Cardiac septum (tissue), 1 donor: ENCODE measurements at places on chromosomes 7 and 10. TPM values are rescaled to one million over a fixed set of nuclear protein-coding genes. Genes with fewer than 3 reads are reported as not detected.

Gene NPFFR1
- not detected for total RNA-seq

GRCh38 chr10:23439452-23439960 is 631 bp downstream of the OTUD1 start:
- DNase-seq: no peak

Gene VIM
- total RNA-seq: 368 TPM

Gene STYXL1
- 16.1 TPM for total RNA-seq

Gene TFEC
- total RNA-seq: 1.6 TPM

DNA sequence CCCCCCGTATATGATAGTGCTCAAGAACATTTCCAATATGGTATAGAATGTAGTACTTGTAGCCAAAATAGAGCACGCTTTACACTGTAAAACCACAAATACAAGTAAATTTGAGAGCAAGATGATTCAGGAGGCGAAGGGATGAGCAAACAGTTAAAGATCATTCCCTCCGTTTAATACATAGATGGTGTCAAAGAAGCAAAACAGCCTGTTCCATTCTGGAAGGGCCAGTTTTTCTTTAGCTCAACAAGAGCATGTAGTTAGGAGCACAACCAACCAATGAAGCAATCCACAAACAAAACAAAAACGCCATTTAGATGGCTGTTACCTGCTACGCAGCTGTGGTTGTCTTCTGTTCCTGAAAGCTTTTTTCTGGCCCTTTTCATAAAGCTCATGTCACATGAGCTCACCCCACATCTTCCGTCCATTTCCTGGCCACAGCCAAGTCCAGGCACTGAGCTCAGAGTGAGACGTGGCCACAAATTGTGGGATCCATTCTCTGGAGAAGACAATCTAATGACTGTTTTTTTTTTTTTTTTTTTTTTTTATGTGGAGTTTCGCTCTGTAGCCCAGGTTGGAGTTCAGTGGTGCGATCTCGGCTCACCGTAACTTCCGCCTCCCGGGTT is 185.6 kb downstream of the FANK1 start:
- DNase-seq: no peak

Gene MBL2
- not detected for total RNA-seq

- no peak for DNase-seq
Observed at GRCh38 chr10:6669269-6669859, 89.3 kb upstream of the PRKCQ start.

Gene ANKRD2
- 138 TPM for total RNA-seq

DNA sequence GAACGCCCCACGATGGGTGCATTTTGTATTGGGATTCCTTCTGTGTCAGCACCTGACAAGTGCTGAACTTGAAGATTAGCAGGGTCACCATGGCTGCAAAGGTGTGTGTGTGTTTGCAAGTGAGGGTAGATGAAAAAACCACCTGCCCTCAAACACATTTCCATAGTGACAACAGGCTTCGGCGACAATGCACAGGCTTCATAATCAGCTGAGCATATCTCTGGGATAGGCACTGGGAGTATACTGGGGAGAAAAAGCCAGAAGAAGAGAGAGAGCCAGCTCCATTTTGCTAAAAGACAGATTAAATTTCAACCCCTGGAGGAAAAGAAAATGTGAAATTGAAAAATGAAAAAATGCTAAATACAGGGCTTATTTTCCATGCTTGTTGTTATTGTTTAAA is 656.1 kb downstream of the INHBA start:
- no peak for DNase-seq

Gene CCDC172
- not detected for total RNA-seq

Gene TMEM26
- total RNA-seq: 0.16 TPM

- no peak for DNase-seq
Observed at GRCh38 chr10:26835025-26835424, 25.7 kb downstream of the ABI1 start.

Gene TCAF2
- 0.54 TPM for total RNA-seq

DNA sequence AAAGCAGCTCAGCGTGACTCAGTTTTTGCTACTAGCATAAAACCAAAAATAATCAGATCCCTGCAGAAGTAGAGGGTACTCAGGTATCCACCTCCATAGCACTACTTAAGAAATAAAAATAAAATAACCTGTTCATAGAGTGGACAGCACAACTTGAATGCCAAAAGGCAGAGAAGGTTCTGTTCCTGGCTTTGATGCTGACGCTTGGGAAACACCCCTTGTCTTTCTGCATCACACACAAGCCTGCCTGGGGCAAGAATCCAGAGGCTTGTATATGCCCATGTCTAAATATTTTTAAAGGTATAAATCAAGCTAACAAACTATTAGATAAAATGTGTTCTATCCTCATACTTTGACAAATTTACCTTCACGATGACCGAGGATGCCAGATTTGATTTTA is 207.3 kb downstream of the KIAA1217 start:
- no peak for DNase-seq

DNA sequence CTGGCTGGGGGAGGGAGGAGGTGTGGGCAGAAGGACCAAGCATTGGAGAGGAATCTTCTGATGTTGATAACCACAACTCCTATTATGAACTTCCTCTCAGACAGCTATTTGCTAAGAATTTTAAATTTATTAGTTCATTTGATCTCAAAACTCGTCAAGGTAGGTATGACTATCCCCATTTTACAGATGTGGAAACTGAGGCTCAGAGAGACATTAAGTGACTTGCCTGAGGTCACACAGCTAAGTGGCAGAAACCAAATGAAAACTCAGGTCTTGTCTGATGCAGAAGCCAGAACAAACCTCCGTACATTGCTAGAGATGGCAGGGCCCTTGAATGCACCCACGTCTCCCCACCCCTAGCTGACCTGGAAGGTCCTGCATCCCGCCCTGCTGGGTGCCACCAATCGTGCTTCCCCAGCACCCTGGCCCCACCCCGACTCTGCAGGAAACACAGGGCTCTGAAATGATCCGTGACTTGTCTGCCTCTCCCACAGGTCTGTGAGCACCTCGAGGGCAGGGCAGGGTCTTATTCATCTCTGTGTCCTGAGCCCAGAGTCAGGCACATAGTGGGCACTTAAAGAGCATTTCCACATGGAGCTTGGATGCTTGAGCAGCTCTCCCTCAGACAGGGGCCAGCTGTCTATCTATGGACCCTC is 5.6 kb upstream of the PALD1 start:
- no peak for DNase-seq

- DNase-seq: no peak
Observed at GRCh38 chr10:127614484-127615017, 65.4 kb downstream of the NPS start.

Gene PRSS37
- not detected for total RNA-seq

- no peak for DNase-seq
Observed at GRCh38 chr7:101707587-101707986, 78.5 kb upstream of the MYL10 start.

Gene TWNK
- 5.2 TPM for total RNA-seq

GRCh38 chr10:110311357-110311949 is 6.7 kb upstream of the SMNDC1 start:
- no peak for DNase-seq

Gene IL6
- total RNA-seq: 5.8 TPM

- DNase-seq: peak; percentile 89
Observed at GRCh38 chr10:70481831-70482530, 3.4 kb downstream of the PALD1 start.

- DNase-seq: no peak
Observed at GRCh38 chr10:74330646-74331045, 179.6 kb downstream of the ADK start.

DNA sequence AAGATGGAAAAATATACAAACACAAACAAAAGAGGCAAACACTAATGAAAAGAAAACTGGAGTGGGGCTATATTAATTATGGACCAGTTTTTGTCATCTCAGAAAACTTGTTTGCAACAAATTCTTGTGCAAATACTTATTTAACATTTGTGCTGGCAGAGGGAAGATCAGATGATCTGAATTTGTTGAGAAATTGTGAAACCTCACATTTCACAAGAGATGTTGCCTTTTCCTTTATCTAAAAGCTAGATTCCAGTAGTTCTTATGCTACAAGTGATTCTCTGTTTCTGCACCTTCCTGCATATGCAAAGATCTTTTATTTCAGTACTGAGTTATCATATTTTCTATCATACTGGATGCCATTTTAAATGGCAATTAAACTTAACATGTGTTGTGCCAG is 320.7 kb downstream of the SUGCT start:
- DNase-seq: no peak

Gene UPK3BL2
- 7.7 TPM for total RNA-seq

DNA sequence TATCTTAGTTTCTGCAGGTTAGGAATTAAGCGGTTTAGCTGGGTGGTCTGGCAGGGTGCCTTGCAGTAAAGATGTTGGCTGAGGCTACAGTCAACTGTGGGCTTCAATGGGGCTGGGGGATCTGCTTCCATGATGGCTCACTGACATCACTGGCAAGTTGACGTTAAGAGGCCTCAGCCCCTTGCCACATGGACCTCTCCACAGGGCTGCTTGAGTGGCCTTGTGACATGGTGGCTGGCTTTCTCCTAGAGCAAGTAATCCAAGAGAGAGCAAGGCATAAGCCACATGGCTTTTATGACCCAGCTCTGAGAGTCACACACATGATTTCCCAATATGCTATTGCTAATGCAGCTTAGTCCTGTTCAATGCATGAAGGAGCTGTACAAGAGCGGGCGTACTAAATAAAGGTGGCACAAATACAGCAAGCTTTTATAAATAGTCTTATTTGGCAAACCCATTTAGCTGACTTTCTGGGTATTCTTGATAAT is 109.1 kb downstream of the SEPTIN7 start:
- DNase-seq: no peak

GRCh38 chr7:159310457-159311171 is 165.9 kb upstream of the VIPR2 start:
- no peak for DNase-seq

DNA sequence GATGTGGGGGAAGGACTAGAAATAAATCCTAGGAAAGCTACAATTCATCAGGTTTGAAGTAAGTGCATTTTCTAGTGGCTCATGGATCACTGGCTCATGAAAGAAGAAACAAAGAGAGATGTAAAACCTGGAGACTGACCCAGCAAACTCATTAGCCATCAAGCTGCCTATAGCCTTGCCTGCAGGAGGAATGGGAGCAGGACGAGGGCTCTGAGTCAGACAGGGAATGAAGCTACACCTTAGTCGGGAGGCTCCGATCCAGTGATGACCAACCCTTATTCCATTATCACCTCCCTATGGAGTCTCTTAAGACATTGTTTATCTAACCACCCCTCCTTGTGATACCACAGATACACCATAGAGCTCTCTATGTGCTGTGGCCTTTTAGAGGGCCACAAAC is 112.5 kb upstream of the WDR11 start:
- no peak for DNase-seq

- no peak for DNase-seq
Observed at GRCh38 chr7:410395-410910, 109.2 kb downstream of the PDGFA start.
